Stimulated activated naive CD8-positive, alpha-beta T cell treated with anti-CD3 and anti-CD28 coated beads, Interleukin-15, Interleukin-2, amounts not matched to agents 100 U/mL and 50 U/mL, for 24 hours (primary cell): ENCODE measurements at places on chromosomes 7 and 10.

DNA sequence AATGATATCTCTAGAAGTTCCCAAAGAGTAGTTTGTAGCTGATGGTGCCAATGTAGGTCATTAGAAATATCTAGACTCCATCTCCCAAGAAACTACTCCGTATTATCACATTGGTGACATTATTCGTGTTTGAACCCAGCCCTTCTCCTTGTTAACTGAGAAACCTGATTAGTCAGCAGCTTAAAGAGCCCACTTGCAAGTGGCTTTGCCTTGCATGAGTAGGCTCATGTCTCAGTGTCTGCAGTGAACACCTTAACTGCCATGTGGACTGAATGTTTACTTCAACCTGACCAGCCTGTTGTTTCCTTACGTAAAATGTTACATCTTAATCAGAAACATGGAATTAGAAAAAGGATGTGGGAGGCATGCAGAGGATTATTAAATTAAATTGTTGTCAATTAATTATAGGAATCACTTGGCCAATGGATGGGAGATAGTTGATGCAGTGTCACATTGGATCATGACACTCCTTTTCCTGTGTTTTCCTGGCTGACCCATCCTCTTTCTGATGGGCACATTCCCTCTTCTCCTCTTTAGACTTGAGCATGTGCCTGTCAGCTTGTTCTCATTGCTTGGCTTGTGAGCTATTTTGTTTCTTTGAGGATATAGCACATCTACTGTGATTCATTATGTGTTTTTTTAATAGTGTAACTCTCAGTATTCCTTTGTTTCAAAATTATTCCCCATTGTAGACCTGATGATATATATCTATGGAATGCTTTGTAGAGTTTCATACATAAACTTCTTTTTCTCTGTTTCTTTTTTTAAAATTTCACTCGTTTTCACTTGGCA lies 18.0 kb downstream of the STARD3NL start:
- no peak for DNase-seq

DNA sequence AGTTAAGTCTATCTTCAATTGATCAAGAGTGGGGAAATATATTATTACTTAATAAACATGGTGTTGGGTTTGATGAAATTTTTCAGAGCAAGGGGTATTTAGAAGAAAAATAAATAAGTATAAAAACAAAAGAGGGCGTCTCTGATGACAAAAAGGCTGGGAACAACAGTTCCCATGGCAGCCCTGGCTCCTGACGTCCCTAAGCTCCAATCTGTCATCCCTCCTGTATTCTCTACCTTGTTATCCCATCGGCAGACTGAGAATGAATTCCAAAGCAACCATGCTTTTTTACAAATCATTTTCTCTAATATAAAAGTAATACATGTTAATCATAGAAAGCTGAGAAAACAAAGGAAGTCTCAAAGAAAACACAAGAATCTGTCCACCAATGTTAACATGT lies 55.5 kb downstream of the SORBS1 start:
- DNase-seq, result no peak

DNA sequence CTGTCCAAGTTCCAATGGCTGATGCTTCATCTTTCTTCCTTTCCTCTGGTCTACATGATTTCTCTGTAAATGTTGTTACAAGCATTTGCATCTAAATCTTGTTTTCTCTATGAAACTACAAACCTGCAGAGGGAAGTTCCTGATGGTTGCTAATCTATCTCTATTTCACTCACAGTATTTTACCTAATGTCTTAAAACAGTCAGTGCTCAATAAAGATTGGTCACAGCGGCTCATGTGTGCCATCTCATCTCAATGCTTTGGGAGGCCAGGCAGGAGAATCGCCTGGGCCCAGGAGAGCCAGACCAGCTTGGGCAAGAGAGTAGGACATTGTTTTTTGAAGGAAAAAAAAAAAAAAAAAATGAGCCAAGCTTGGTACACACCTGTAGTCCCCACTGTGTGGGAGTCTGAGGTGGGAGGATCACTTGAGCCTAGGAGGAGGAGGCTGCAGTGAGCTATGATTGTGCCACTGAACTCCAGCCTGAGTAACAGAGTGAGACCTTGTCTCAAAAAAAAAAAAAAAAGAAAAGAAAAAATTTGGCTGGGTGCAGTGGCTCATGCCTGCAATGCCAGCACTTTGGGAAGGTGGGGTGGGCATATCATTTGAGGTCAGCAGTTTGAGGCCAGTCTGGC lies 71.3 kb upstream of the ARMC3 start:
- no peak for DNase-seq

DNA sequence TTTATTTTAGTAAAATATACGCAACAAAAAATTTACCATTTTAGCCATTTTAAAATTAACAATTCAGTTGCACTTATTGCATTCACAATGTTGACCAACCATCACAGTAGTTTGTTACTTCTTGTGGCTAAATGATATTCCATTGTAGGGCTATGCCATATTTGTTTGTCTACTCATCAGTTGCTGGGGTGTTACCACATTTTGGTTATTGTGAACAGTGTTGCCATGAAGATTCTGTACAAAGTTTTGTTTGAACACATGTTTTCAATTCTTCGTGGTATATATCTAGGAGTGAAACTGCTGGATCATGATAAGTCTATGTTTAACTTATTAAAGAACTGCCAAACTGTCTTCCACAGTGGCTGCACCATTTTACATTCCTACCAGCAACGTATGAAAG lies 46.3 kb upstream of the ZNF365 start:
- no peak for DNase-seq

DNA sequence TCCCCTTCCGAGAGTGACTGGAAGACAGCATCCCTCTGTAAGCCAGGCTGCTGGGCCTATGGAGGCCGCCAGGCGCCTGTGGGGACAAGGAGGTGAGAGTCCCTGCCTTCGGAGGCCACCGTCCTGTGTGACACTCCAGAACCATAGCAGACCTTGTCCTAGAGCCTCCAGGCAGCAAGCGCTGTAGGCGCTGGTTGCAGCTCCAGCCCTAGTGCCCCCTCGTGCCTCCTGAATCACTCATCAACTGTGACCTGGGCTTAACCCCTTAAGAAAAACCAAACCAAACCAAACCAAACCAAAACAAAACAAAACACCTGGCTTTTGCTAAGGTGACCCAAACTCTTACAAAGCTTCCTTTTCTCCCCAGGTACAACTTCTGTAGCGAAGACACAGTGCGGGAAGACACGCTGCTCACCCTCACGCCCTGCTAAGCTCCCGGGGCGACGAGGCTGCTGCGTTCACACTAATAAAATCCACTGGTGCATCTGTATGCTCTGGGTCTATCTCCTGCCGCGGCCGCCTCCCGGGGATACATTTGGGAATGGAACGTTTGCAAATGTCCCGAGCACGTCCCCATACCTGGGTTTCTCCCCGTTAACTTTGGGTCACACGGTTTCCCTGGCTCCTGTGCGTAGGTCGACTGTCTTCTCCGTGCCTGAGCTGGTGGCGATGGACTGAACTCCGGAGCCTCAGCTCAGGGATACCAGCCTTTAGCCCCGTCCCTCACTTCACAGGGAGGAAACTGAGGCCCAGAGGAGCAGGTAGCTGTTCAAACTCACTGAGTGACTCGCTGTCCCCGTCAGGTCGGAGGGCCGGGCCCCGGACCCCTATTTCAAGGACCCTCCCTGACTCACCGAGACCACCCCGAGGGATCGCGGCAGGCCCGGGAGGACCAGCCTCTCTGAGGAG lies 11.8 kb upstream of the PNLIPRP2 start:
- no peak for DNase-seq

GRCh38 chr10:454860-455259 lies 234.6 kb downstream of the DIP2C start:
- DNase-seq, result no peak

GRCh38 chr7:152152267-152152666 lies 126.8 kb downstream of the GALNT11 start:
- DNase-seq, result no peak

GRCh38 chr10:127283576-127283975 lies 87.2 kb upstream of the INSYN2A start:
- no peak for DNase-seq

GRCh38 chr10:75352650-75353049 lies 48.9 kb downstream of the ZNF503 start:
- DNase-seq, result no peak

GRCh38 chr7:39721345-39721744 lies 98.0 kb downstream of the RALA start:
- no peak for DNase-seq

DNA sequence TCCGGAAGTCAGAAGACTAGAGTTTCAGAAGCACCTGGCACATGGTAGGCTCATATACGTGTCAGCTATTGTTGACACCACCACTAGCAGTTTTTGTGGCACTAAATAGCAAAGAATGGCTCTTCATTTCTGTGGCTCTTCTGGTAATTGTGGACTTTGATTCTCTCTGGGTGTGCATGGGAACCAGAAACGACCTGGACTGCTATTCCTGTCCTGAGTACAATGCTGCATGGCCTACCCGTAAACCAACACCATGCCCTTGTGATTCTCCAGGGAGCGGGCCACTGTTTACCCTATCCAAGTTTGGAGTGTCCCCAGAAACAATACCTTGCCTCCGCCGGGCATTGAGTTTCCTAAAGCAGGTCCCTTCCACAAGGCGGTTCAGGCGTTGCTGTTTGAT lies 162.9 kb upstream of the AOAH start:
- no peak for DNase-seq

DNA sequence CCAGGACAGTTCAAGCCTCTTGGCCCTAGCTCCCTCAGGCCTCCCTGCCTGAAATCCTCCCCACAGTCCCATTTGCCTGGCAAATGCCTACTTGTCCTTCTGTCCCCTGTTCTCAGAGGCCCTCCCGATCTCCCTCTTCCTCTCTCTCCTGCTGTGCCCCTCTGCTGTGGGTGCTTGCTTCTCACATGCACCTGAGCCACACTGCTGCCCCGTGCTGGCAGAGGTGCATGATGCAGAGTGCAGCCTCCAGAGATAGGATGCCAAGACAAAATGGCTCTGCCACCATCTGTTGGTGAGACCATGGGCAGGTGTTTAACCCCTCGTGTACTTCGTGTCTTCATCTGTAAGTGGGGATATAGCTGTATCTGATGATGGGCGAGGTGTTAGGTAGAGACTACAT lies 158.4 kb downstream of the RGS10 start:
- no peak for DNase-seq

- no peak for DNase-seq
Observed at GRCh38 chr7:27182861-27183681, 2.0 kb downstream of the HOXA11 start.
